Heart left ventricle (tissue), 16 donors: ENCODE measurements at places on chromosomes 12 and 14. TPM values are rescaled to one million over a fixed set of nuclear protein-coding genes. Genes with fewer than 3 reads are reported as not detected.
A peak's percentile ranks its signal among the peaks of the same experiment; 100 is the strongest.

The SLCO1B1 gene
- polyA plus RNA-seq, result not detected

- no peak overlapping the region for H3K27ac ChIP-seq
- H3K4me3 ChIP-seq, result no peak overlapping the region
- no peaks in the 10 kb centered on the region for H3K36me3 ChIP-seq
- H3K27me3 ChIP-seq, result no peaks in the 10 kb centered on the region
- H3K4me1 ChIP-seq, result no peaks in the 10 kb centered on the region
- DNase-seq, result no peak
Measured at GRCh38 chr14:32512813-32513212, 183.7 kb downstream of the AKAP6 start.

The GPRC5D gene
- polyA plus RNA-seq, result not detected

DNA sequence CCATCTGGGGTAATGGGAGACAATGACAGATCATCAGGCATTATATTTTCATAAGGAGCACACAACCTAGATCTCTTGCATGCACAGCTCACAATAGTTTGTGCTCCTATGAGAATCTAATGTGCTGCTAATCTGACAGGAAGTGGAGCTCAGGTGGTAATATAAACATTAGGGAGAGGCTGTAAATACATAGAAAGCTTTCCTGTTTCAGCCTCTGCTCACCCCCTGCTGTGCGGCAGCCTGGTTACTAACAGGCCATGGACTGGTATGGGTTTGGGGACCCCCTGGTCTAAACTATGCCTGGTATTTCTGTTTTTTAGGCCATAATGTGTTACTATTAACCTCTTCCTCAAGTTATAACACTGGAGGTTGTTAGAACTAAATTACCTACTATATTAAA lies 1373.7 kb downstream of the LRFN5 start:
- H3K27ac ChIP-seq, result no peak overlapping the region
- no peaks in the 10 kb centered on the region for H3K4me1 ChIP-seq

- no peaks in the 10 kb centered on the region for H3K27me3 ChIP-seq
- peaks cover 15% of the 10 kb centered on the region for H3K36me3 ChIP-seq
- peak overlapping the region; percentile 86 for H3K27ac ChIP-seq
- no peak overlapping the region for H3K4me3 ChIP-seq
- no peak for DNase-seq
Measured at GRCh38 chr12:106091446-106091820, 47.3 kb downstream of the NUAK1 start.

DNA sequence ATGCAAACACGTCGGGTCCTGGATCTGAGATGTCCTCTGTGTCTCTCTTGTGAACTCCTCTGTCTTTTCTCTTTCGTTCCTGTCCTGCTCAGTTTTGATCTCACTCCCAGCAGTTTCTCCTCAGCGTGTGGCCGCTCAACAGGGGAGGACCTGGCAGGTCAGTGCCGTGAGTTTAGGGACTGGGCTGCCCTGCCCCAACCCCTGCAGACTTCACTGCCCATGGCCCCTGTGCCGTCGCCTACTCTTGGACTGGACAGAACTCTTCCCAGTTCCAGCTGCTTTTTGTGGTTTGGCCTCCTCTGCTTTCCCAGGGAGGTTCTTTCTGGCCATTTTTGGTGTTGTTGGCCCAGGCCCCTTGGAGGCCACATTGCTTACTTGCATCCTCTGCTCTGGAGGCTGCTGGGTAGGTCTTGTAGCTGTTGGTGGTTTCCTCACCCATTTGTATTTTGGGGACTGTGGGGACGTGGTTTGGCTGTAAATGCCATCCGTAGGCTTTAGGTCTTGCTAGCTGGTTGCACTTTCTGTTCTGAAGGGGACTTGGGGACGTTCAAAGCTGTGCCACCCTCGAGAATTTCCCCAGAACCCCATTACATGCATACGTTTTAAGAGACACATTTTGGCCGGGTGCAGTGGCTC lies 20.0 kb upstream of the DNAH10 start:
- no peaks in the 10 kb centered on the region for H3K27me3 ChIP-seq
- no peak overlapping the region for H3K4me3 ChIP-seq
- peaks cover 94% of the 10 kb centered on the region for H3K36me3 ChIP-seq
- no peaks in the 10 kb centered on the region for H3K4me1 ChIP-seq

- no peak for DNase-seq
- H3K4me3 ChIP-seq, result no peak overlapping the region
- no peaks in the 10 kb centered on the region for H3K27me3 ChIP-seq
- H3K4me1 ChIP-seq, result no peaks in the 10 kb centered on the region
- H3K27ac ChIP-seq, result no peak overlapping the region
- no peaks in the 10 kb centered on the region for H3K36me3 ChIP-seq
Measured at GRCh38 chr12:66964629-66965028, 285.8 kb upstream of the GRIP1 start.

GRCh38 chr14:93548102-93548843 lies 117.5 kb downstream of the UNC79 start:
- H3K4me1 ChIP-seq, result no peaks in the 10 kb centered on the region
- H3K4me3 ChIP-seq, result no peak overlapping the region
- no peaks in the 10 kb centered on the region for H3K36me3 ChIP-seq
- DNase-seq, result no peak

The KRT7 gene
- not detected for polyA plus RNA-seq

The MGP gene
- polyA plus RNA-seq, result 142 TPM

DNA sequence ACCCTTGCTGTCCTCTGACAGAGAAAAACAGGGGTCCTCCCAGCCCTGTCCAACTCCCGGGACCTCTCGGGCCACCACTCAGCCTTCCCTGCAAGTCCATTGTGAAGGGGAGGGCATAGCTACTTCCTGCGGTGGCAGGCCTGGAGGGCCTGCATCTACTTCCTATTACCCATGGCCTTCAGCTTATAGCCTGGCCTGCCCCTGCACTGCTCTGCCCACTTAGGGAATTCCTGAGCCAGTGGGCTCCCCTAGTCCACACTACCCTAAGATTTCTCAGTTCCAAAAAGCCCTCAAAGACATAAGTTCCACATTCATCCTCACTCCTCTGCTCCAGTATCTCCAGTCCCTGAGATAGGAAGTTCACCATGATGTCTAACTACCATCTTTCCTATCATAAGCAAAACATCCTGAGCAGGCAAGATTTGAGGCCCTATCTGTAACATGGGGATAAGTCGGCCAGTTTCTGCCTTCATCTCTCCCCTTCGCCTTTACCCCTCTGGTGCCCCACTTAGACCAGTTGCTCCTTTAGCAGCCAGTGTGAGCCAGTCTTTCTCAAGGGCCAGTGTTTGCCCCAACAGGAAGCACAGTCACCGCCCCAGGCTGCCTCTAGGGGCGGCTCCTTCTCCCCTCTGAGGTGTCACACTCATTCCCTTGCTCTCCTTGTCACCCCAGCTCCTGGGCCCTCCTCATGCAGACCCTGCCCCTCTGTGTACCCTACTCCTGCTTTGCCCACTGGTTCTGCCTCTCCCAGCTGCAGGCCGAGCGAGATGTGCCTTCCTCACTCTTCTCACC lies 10.9 kb downstream of the HDAC7 start:
- no peaks in the 10 kb centered on the region for H3K27me3 ChIP-seq
- peak overlapping the region; percentile 98 for H3K27ac ChIP-seq
- no peaks in the 10 kb centered on the region for H3K36me3 ChIP-seq
- H3K4me1 ChIP-seq, result peaks cover 96% of the 10 kb centered on the region
- peak overlapping the region; percentile 4 for H3K4me3 ChIP-seq

- no peaks in the 10 kb centered on the region for H3K27me3 ChIP-seq
- DNase-seq, result no peak
- H3K4me1 ChIP-seq, result no peaks in the 10 kb centered on the region
- no peak overlapping the region for H3K4me3 ChIP-seq
- no peaks in the 10 kb centered on the region for H3K36me3 ChIP-seq
Measured at GRCh38 chr12:74900232-74900631, 309.4 kb downstream of the KCNC2 start.

- no peak overlapping the region for H3K4me3 ChIP-seq
- H3K36me3 ChIP-seq, result no peaks in the 10 kb centered on the region
- DNase-seq, result no peak
- H3K27ac ChIP-seq, result no peak overlapping the region
- H3K27me3 ChIP-seq, result no peaks in the 10 kb centered on the region
Measured at GRCh38 chr12:100824476-100824875, 29.9 kb downstream of the ANO4 start.

The KRT81 gene
- not detected for polyA plus RNA-seq

The MBIP gene
- 10.2 TPM for polyA plus RNA-seq

DNA sequence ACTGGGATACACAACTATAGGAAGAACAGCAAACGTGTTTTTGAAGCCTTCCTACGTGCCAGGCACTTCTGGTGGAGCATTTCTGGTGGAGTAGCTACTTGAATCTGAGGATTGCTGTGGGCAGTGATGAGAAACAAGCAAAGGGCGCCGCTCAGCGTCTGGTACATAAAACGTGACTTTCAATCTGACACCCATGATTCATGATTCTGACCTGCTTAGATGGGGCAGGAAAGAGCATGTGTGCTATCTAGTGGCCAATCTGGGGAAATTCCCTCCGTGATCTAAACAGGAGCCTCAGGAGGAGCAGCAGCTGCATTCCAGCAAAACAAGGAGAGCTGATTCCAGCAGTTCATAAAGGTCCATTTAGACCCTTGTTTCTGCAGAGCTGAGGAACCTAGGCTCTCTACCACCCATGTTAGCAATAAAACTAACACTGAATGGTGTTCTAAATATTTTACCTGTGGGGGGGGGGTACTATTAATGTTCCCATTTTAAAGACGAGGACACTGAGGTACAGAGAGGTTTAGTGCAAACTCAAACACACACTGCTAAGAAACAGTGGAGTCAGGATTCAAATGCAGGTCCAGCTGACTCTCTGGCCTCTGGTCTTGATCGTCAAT lies 37.8 kb downstream of the PAH start:
- no peak overlapping the region for H3K27ac ChIP-seq
- no peaks in the 10 kb centered on the region for H3K36me3 ChIP-seq
- no peak for DNase-seq

GRCh38 chr14:22375321-22375930 lies 213.6 kb downstream of the DAD1 start:
- H3K4me1 ChIP-seq, result peaks cover 3% of the 10 kb centered on the region
- no peaks in the 10 kb centered on the region for H3K36me3 ChIP-seq
- H3K27me3 ChIP-seq, result peaks cover 2% of the 10 kb centered on the region
- DNase-seq, result no peak
- H3K4me3 ChIP-seq, result no peak overlapping the region

- no peak overlapping the region for H3K4me3 ChIP-seq
- no peaks in the 10 kb centered on the region for H3K27me3 ChIP-seq
- H3K4me1 ChIP-seq, result peaks cover 22% of the 10 kb centered on the region
- H3K27ac ChIP-seq, result no peak overlapping the region
Measured at GRCh38 chr12:12214635-12215131, 52.2 kb downstream of the LRP6 start.

The SIX4 gene
- 0.27 TPM for polyA plus RNA-seq

- no peak overlapping the region for H3K4me3 ChIP-seq
- no peaks in the 10 kb centered on the region for H3K27me3 ChIP-seq
Measured at GRCh38 chr12:125455556-125455955, 390.3 kb downstream of the AACS start.

DNA sequence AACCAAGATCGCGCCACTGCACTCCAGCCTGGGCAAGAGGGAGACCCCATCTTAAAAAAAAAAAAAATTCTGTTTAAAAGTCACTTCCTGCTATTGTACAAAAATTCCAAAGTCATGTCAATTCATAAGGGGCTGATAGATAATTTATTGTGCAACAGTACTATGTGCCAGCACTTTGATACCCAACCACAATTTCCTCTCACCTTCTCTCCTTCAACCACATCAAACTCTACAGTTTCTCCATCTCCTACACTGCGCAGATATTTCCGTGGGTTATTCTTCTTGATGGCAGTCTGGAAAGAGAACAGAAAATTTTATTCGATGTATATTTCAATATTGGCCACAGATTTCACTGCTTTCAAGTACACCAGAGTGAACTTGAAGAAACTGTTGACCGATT lies 7.6 kb downstream of the YBX3 start:
- H3K4me3 ChIP-seq, result no peak overlapping the region
- H3K27me3 ChIP-seq, result no peaks in the 10 kb centered on the region
- H3K4me1 ChIP-seq, result peaks cover 54% of the 10 kb centered on the region
- no peak for DNase-seq
- peaks cover 63% of the 10 kb centered on the region for H3K36me3 ChIP-seq

DNA sequence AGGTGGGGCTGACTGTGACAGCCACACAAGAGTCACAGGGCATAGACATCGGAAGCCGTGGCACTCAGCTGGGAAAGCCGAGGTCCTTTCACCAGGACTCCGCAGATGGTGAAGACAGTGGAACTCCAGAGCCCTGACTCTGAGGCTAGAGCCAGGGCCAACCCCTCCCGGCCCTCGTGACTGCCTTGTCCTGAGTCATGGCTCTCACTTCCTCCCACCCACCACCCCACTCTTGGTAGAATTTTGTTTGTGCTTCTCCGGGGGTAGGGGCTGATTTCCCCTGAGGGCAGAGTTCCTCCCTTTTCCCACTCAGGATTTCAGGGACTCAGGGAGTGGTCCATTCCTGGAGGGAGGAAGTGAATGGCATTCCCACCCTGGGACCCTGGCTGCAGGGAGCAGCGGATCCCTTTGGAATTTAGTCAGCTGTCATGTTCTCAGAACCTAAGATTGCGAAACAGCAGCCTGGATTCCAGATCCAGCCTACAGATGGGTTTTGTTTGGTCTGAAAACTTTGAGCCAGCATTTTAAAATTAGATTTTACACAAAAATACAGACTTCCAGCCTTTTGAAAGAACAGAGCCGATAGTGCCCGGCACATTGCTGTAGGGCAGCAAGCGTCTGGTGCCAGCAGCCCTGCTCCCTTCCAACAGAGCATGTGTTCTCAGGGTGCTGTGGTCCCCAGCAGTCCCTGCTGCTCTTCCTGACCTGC lies 50.7 kb downstream of the TPCN1 start:
- no peaks in the 10 kb centered on the region for H3K27me3 ChIP-seq
- H3K36me3 ChIP-seq, result peaks cover 84% of the 10 kb centered on the region
- peak; percentile 92 for DNase-seq
- H3K27ac ChIP-seq, result peak overlapping the region; percentile 93
- H3K4me1 ChIP-seq, result peaks cover 6% of the 10 kb centered on the region

GRCh38 chr14:57747036-57747435 lies 118.9 kb downstream of the SLC35F4 start:
- DNase-seq, result no peak
- no peak overlapping the region for H3K27ac ChIP-seq
- H3K27me3 ChIP-seq, result no peaks in the 10 kb centered on the region

GRCh38 chr14:69242311-69243224 lies 17.4 kb upstream of the GALNT16 start:
- DNase-seq, result peak; percentile 59
- peaks cover 32% of the 10 kb centered on the region for H3K4me1 ChIP-seq
- no peaks in the 10 kb centered on the region for H3K27me3 ChIP-seq
- H3K4me3 ChIP-seq, result no peak overlapping the region
- no peak overlapping the region for H3K27ac ChIP-seq

DNA sequence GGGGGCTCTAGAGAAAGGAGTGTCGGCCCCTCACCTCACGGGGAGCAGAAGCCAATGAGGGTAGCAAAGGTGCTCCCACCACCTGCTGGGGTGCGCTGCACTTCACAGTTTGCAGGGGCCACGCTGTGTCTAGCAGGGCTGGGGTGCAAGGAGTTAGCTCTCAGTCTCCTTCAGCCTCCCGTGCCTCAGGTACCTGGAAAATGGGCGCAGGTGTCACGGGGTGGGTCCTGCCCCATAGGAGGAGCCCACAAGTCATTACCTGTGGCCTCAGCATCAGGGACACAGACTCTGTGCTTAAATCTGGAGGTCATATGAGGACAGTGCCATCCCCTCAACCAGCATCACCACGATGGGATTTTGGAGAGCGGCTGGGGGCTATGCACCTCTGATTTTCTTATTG lies 326.7 kb downstream of the ADGRD1 start:
- no peaks in the 10 kb centered on the region for H3K36me3 ChIP-seq
- no peak for DNase-seq
- no peaks in the 10 kb centered on the region for H3K27me3 ChIP-seq
- no peak overlapping the region for H3K4me3 ChIP-seq
- H3K4me1 ChIP-seq, result no peaks in the 10 kb centered on the region
- H3K27ac ChIP-seq, result no peak overlapping the region

The PLXNC1 gene
- polyA plus RNA-seq, result 1.1 TPM

The PLA2G1B gene
- not detected for polyA plus RNA-seq

- H3K4me1 ChIP-seq, result no peaks in the 10 kb centered on the region
- no peak overlapping the region for H3K27ac ChIP-seq
- no peak overlapping the region for H3K4me3 ChIP-seq
- no peaks in the 10 kb centered on the region for H3K27me3 ChIP-seq
- no peaks in the 10 kb centered on the region for H3K36me3 ChIP-seq
- DNase-seq, result no peak
Measured at GRCh38 chr12:87836190-87836589, 193.0 kb downstream of the C12orf50 start.
